Endodermal cell (in vitro differentiated cells): ENCODE measurements at places on chromosomes 12 and 14.

- no peak for DNase-seq
These were observed 45.9 kb upstream of the STXBP6 start for GRCh38 chr14:25095736-25096437.

GRCh38 chr12:7441216-7441615 is 2.7 kb downstream of the CD163L1 start:
- DNase-seq: no peak

DNA sequence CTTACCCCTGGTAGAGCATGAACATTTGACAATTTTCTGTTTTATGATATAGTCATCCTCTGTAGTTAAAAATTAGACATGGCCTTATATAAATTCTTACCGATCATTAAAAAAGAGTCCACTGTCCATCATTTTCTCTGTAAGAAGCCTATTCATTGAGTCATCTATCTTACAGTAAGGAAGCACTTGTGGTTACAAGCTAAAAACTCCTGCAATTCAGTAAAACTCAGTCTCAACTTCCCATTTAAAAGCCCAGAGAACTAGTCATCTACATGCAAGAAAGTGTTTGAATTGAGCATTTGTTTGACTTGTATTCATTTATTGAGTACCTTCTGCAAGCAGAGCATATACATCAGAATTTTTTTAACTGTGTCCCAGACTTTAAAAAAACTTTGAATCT is 63.3 kb downstream of the GTF2A1 start:
- DNase-seq: no peak

GRCh38 chr12:120085920-120086645 is 30.5 kb downstream of the RAB35 start:
- peak; percentile 70 for DNase-seq

DNA sequence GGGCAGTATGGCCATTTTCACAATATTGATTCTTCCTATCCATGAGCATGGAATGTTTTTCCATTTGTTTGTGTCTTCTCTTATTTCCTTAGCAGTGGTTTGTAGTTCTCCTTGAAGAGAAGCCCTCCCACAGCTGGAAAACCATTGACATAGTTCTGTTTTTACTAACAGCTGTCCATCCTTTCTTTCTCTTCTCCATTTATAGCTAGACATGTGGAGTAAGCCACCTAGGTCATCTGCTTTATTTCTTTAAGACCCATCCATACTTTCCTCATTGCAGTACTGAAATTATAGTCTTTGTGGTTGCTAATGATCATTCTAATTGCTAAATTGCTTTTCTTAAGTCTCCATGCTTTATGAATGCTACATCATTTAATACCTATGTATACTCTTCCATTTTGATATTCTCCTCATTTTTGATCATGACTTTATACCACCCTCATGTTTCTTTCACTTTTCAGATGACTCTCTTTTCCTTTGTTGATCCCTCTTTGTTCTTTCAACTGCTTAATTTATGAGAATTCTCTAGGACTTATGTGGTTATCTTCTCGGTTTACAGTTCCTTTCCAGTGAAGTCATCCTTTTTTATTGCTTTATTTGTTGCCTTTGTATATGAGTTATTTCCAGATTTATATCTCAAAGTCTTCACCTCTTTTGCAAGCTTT is 114.2 kb downstream of the PCNX1 start:
- DNase-seq: no peak

DNA sequence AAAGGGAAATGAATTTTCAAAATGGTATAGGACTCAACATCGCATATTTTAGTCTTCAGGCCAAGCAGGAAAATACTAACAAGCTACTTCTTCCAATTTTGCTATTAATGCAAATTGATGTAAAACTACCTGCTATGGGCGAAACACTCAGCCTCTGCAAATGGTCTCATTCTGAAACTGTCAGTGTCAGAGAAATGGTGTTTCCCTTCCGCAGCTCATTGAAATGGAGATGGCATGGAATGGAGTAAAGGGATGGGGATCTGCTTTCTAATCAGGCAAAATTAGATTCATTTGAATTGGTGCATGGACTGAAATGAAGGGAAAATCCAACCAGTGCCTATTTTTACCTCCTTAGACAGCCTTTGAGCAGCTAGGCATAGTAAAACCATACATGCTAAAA is 80.4 kb upstream of the EEA1 start:
- DNase-seq: no peak

DNA sequence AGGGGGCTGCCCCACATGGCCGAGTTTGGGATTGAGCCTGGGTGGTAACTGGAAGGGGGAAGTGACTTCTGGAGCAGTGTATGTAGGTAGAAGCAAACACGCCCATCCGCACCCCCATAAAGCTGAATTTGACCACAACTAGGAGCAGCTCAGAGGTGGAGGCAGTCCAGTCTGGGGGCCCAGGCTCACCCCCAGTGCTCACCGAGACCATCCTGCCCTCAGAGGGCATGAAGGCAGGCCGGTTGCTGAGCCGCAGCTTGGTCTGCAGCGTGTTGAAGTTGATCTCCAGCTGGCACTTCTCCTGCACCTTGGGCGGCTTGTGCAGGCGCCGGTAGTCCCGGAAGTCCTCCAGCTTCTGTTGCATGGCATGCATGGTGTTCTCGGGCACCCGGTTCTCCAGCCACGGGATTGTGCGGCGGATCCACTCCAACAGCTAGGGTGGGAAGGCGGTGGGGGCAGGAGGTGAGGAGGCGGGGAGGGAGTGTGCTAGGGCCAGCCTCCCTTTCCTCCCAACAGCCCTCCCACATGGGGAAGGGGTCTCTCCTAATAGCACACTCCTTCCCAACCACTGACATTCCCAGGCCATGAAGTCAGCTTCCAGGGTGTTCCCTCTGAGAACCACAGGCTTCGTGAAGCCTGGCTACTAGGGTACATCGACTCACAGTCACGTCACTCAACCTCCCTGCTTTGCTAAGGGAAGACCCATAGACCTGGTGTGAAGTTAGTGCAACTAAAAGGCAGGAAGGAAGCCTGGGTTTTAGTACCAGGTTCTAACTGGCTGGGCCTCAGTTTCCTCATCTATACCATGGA is 87.0 kb downstream of the ACTN1 start:
- DNase-seq: no peak

DNA sequence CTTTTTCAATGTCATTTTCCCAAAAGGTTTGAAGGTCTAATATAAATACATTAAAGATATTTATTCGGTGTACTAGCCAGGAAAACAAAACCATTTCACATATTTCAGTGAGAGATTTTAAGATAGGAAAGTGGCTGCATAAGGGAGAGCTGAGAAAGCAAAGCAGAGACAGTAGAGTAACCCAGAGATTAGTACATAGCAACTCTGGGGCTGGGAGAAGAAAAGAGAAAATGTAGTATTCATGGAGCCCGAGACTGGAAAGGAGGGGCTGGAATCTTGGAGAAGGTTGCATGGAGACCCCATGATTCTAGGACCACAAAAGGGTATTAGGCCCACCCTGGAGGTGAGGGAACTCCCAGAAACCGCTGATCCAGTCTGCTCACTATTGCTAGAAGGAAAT is 236.9 kb downstream of the PAWR start:
- no peak for DNase-seq

- no peak for DNase-seq
These were observed 104.7 kb upstream of the SLC35F4 start for GRCh38 chr14:57970594-57970993.

GRCh38 chr12:24701343-24701742 is 247.6 kb downstream of the BCAT1 start:
- no peak for DNase-seq

GRCh38 chr14:104166698-104167097 is 28.3 kb downstream of the KIF26A start:
- DNase-seq: no peak

DNA sequence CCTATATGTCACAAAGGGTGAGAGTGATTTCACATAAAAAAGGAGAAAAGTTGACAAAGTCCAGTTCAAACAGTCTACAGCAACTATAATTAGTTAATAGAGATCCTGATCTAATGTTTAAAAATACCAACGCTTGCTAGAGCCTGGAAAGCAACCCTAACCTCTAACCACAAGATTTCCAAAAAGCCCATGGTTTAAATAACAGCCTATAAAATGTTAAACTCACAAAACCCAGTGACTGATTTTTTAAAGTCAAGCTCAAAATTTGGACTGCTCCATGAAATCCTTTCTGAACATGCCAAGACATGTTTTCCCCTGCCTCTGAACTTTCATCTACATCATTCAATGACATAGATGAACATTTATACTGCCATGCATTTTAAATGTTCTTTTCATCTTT is 81.6 kb downstream of the PLEKHG7 start:
- DNase-seq: no peak

- no peak for DNase-seq
These were observed 212.6 kb downstream of the PTPRO start for GRCh38 chr12:15534874-15535273.

GRCh38 chr12:9634969-9635754 is 27.4 kb upstream of the KLRB1 start:
- no peak for DNase-seq

DNA sequence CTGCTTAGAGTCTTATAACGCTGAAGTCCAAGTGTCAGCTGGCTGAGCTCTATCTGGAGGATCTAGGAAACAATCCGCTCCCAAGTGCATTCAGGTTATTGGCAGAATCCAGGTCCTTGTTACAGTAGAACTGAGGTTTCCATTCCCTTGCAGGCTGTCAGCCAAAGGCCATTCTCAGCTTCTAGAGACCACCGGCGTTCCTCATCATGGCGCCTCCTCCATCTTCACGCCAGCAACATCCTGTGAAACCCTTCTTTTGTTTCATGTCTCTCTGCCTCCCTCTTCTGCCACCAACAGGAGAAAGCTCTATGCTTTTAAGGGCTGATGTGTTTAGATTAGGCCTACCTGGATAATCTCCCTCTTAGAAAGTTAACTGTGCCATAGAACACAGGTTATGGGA is 133.0 kb upstream of the RASSF8 start:
- DNase-seq: peak; percentile 61

GRCh38 chr12:132909030-132909368 is 21.6 kb upstream of the CHFR start:
- DNase-seq: no peak

DNA sequence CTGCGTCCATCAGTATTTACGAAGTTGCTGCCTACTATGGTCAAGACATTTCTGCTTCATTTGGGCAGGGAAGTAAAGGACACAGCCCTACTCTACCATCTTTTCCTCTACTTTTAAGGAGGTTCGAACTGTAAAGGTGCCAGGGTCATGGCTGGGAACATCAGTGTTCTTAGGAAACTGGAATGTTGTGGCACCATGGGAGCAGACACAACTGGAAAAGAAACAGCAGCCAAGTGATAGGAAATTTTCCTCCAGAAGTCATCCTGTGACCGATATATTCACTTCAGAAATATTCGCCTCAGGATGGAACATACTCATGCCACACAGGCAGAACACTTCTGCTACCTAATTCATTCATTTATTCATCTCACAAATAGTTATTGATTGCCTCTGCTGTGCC is 104.4 kb downstream of the ETV6 start:
- DNase-seq: no peak

- DNase-seq: peak; percentile 92
These were observed 120.1 kb downstream of the AACS start for GRCh38 chr12:125185311-125185739.

- no peak for DNase-seq
These were observed 47.8 kb downstream of the SAV1 start for GRCh38 chr14:50620341-50620740.

- DNase-seq: no peak
These were observed 77.8 kb upstream of the MAX start for GRCh38 chr14:65179918-65180724.

- peak; percentile 82 for DNase-seq
These were observed 743 bp downstream of the PUS1 start for GRCh38 chr12:131929581-131930456.

DNA sequence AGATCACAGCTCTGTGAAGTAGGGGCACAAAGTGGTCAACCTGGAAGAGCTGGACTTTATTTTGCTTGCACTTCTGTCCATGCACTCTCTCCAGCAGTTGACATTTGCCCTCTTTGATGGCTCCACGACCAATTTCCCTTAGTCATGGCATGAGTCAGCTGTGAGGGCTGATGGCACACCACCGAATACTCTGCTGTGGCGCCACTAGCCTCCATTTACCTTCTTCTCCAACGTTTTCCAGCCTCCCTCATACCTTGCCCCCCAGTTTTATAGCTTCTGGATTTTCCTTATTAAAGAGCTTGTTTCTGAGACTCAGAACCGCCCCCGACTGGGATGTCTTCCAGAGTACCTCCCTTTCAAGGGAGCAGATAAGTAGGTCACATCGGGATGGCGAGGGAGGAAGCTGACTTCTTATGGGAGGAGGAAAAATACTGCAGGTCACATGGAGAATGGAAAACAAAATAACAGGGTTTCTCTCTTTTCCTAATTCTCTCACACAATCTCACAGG is 17.6 kb downstream of the NINJ2 start:
- peak; percentile 42 for DNase-seq

DNA sequence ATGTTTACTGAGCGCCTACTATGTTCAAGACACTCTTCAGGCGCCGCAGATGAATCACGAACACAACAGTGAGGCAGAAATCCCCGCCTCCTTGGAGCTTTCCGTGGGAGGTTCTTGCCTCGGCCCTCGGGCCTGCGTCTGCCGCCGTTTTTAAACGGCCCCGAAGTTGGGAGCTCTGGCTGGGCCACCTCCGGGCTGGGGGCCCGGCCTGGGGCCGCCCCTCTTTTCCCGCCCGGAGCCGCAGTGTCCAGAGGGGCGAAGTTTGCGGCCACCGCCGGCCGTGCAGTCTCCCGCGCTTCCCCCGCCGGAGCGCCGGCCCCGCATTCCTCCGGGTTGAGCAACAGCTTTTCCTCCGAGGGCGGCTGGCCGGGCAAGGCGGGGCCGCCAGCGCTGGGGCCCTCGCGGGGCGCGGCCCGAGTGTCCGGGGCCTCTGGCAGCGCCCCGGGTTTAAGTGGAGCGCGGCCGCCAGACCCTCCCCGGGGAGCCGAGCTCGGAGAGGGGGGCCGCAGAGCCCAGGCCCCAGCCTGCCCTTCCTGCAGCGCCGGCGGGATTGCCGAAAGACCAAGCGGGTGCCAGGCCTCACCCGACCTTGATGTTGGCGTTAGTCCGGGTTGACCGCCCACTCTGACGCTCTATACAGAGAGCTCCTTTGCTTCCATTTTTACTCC is 18.7 kb upstream of the CTDSP2 start:
- DNase-seq: peak; percentile 89

DNA sequence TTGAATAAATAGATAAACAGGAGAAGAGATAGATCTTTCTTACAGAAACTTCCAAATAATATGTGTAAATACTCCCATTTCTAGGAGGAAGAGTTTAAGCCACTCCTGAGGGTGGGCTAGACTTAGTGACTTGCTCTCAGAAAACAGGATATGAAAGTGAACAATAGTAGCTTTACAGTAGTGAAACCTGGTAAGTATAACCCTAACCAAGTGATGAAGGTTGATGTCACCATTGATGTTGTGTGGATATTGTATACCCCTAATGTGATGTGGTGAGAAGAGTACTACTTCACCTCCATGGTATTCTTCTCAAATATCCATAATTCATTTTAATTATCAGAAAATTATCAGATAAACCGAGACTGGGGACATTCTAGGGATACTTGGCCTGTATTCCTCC is 20.9 kb downstream of the AKAP6 start:
- DNase-seq: no peak

DNA sequence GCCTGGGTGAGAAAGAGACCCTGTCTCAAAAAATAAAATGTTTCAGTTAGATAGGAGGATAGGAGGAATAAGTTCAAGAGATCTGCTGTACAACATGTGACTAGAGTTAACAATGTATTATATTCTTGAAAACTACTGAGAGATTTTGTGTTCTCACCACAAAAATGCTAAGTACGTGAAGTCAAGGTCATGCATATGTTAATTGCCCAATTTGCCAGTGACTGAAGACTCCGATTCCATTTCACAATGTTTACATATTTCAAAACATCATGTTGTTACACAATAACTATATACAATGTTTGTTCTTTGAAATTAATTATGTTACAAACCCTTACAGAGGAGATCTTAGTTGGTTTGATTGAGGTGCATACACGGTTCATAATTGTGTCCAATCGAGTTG is 52.1 kb downstream of the SLC15A4 start:
- no peak for DNase-seq

GRCh38 chr12:39628836-39629235 is 9.2 kb upstream of the ABCD2 start:
- DNase-seq: no peak
